ENCODE measurements at places on chromosomes 6 and 20.

GRCh38 chr6:90184334-90185298, 112.0 kb downstream of the BACH2 start:
- no peak for DNase-seq

GRCh38 chr6:8177721-8178120, 75.4 kb upstream of the EEF1E1 start:
- no peak for DNase-seq

GRCh38 chr6:112013051-112013450, 40.9 kb upstream of the CCN6 start:
- no peak for DNase-seq

GRCh38 chr6:158047127-158047518, 65.5 kb downstream of the SYNJ2 start:
- DNase-seq: no peak

DNA sequence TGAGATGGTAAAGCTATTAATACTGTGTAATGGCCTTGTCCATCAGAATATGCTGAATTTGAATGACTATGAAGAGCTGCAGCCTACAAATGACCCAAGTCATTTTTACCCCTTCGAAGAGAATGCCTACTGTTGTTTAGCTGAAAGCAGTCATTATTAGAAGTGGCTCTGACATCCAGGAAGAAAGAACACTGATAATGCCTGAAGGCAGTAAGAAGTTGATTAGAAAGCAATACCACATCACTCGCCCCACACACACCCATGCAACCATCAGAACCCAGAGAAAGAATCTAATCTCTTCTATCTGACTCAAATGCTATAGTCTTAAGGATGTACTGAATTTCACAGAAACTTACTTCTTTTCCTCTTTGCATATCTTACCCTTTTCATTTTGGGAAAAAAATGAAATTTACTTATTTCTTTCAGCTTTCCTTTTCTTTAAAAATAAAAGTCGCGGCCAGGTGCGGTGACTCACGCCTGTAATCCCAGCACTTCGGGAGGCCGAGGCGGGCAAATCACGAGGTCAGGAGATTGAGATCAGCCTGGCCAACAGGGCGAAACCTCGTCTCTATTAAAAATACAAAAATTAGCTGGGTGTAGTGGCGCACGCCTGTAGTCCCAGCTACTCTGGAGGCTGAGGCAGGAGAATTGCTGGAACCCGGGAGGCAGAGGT, 61.0 kb downstream of the ARHGAP18 start:
- DNase-seq: no peak

DNA sequence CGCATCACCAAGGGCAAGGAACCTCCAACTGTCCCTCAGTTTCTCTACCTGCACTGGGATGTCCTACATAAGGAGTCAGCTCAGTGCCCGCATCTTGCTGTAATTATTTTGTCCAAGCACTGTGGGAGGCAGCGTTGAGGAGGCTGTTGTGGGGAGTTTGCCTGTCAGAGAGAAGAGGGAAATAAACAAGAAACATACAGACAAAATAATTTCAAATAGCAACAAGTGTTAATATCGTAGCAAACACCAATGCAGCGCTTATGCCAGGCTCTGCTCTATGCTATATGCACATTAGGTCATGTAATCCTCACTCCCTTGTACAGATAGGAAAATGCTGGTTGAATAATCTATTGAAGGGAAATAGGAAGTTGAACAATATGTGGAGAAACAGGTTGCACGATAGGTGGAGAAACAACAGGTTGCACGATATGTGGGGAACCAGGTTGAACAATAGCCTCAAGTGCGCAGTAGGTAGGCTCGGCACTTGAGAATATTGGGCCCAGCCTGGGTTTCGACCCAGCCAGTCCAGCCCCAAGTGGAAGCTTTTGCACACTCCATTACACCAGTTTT, 91.2 kb upstream of the SIRPA start:
- DNase-seq: no peak

- no peak for DNase-seq
These were observed 250.4 kb downstream of the GMPR start for GRCh38 chr6:16488813-16489212.

DNA sequence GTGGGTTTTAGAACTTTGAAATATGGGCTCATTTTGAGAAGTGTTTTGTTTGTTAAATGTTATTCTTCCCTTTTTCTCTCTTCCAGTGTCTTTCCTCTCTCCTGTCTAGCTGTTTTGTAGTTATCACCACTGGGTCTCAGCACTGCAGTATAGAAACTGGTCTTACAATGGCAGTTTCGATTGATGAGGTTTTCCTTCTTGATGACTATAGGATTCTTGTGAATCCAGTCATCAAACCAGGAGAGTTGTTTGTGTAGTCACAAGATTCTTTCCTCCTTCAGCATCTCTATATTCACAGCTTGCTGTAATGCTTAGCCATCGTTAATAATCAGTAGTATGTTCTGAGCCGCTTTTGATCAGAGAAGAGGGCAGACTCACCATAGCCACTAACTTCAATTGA, 172.3 kb downstream of the OGFRL1 start:
- DNase-seq: no peak

DNA sequence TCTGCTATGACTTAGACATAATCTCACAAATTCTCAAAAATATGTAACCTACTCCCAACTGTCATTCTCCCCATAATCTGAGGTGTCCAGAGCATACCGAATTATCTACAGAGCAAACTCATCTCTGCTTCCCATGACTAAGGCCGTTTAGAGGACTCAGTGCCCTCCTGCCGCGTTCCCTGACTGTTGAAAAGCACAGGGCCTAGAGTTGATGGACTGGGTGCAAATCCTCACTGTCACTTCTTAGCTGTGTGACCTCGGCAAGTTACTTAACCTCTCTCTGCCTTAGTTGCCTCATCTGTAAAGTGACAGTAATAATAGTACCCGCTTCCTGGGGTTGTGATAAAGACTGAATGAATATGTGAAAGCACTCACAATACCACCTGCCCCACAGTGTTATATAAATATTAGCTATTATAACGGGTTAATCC, 4.7 kb upstream of the TUBB2A start:
- DNase-seq: no peak

- no peak for DNase-seq
These were observed 182.8 kb downstream of the GRM1 start for GRCh38 chr6:146211646-146212045.

GRCh38 chr20:9989066-9989724, 45.6 kb upstream of the ANKEF1 start:
- no peak for DNase-seq

GRCh38 chr6:41449399-41450245, 96.6 kb upstream of the FOXP4 start:
- no peak for DNase-seq

DNA sequence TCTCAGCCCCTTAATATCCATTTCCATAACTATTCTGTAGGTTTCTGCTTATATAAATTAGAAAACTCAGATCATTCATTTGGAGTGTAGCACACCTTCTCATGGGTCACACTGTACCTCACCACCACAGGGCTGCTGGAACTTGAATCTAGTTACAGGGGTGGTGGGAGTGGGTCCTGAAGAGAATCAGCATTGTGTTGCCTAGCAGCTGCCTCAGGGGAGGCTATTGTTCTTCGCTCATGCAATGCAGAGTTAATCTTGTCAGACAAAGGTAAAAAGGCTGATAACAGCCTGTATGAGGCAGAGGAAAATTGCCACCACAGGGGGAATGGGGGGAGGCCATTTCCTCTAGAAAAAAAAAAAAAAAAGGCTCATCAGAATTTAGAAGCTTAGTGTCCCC, 496.0 kb upstream of the ADGRB3 start:
- DNase-seq: no peak

DNA sequence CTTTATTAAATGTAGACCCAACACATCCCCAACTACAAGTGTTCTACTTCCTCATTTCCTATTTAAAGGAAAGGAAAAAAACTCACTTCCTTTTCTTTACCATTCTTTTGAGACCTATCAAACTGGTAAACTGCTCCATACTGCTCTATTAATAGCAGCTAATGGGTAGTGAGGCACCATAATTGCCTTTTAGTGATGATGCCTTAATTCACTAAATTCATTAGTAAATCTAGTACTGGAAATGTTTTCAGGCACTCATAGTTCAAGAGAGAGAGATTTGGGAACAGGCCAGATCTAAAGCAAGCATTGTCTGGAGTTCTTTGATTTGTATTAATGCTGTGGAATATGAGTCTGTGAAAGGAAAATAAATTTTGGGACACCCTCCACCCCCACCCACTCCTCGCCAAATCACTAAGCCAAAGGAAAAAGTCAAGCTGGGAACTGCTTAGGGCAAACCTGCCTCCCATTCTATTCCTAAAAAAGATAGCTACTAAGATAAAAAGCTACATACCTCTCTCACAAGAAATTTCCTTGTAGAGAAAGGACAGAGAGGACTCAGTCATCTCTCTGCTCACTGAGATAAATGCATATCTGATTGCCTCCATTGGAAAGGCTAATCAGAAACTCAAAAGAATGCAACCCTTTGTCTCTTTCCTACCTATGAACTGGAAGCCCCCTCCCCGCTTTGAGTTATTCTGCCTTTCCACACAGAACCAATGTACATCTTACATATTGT, 13.6 kb upstream of the IBTK start:
- no peak for DNase-seq

DNA sequence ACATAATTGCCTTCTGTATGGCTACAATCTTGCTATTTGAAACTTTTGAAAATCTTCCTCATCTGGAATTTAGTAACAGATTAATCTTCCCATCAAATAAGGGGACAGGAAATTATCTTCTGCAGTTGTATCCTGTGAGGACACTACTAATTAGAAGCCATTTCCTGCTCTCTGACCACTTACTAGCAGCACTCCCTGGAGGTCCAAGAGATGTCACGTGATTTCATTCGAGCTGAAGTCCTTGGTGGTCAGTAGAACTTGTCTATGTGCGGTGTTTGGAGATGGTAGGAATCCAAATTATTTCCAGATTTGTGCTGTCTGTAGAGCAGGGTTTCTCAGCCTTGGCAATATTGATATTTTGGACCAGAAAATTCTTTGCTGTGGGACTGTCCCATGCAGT, 202.5 kb downstream of the TFAP2B start:
- DNase-seq: no peak

DNA sequence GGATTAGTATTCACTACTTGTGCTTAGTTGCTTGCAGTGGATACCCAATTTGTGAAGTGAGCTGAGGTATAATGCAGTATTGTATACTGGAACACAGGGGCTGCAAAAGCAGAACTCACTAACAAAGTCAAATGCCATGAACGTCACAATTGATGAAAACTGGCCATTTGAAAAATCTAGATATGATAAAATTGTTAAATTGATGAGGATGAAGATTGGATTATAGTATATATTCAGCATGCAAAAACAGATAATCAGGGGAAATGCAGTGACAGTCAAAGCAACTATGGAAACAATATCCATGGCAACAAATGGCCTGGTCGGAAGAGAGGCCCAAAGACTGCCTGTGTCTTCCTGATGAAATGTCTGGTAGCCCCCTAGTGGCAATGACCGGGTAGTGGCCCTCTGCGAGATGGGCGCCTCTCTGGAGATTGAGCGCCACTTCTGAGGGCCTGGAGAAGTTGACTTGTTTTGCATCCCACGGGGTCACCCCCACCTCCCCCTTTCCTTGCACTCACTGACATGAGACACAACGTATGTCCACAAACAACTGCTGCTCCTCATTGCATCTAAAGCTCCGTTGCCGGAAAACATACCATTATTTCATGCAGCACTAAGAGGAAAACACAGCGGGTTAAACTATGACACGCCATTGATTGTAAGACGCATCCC, 43.6 kb downstream of the C6orf15 start:
- peak; percentile 82 for DNase-seq

DNA sequence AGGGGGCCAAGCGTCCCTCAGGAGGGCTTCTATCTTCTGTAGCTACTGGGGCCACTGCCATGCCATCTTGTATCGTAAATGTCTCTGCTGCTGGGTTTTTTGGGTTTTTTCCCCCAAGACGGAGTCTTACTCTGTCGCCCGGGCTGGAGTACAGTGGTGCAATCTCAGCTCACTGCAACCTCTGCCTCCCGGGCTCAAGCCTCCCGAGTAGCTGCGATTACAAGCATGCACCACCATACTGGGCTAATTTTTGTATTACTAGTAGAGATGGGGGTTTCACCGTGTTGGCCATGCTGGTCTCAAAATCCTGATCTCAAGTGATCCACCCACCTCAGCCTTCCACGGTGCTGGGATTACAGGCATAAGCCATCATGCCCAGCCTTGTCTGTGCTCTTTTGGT, 111.3 kb upstream of the LOC128125822 start:
- DNase-seq: no peak

GRCh38 chr6:39347906-39348585, 25.5 kb upstream of the KCNK16 start:
- no peak for DNase-seq

- DNase-seq: no peak
These were observed 2.5 kb downstream of the GMNN start for GRCh38 chr6:24777227-24777626.

DNA sequence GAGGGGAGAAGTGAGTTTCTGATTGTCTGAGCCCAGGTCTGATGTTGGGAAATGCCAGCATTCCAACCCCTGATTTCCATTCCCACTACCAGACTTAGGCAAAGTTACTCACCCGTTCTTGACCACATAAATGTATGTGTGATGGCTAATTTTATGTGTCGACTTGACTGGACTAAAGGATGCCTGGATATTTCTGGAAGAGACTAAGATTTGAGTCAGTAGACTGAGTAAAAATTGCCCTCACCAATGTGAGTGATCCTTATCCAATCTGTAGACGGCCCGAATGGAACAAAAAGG, 95.8 kb upstream of the TAB2 start:
- DNase-seq: no peak

- DNase-seq: no peak
These were observed 14.8 kb upstream of the FAM83C start for GRCh38 chr20:35306931-35307517.
